ENCODE measurements at places on chromosomes 12 and 14.

DNA sequence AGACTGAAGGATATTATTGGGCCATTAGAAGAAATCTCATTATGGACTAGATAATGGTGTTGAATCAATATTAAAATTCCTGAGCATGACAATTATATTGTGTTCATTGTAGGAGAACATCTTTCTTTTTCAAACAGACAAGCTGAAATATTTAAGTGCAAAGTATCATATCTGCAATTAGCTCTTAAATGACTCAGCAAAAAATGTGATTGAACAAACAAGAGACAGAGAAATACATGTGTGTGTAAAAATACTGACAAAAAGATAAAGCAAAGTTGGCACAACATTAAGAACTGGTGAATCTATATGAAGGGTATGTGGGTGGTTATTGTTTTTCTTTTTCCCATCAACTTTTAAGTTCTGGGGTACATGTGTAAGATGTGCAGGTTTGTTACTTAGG, 9.5 kb downstream of the CEP290 start:
- DNase-seq = no peak

GRCh38 chr12:116490471-116490870, 68.7 kb upstream of the MAP1LC3B2 start:
- no peak for DNase-seq

- no peak for DNase-seq
These were observed 240.9 kb upstream of the PDE3A start for GRCh38 chr12:20127413-20127812.

GRCh38 chr14:38108681-38109080, 99.0 kb upstream of the SSTR1 start:
- DNase-seq = no peak

- DNase-seq = no peak
These were observed 754.5 kb downstream of the C12orf50 start for GRCh38 chr12:87274594-87275245.

GRCh38 chr12:84174115-84174514, 738.5 kb downstream of the SLC6A15 start:
- no peak for DNase-seq

- no peak for DNase-seq
These were observed 35.4 kb upstream of the DIO3 start for GRCh38 chr14:101525640-101526527.

DNA sequence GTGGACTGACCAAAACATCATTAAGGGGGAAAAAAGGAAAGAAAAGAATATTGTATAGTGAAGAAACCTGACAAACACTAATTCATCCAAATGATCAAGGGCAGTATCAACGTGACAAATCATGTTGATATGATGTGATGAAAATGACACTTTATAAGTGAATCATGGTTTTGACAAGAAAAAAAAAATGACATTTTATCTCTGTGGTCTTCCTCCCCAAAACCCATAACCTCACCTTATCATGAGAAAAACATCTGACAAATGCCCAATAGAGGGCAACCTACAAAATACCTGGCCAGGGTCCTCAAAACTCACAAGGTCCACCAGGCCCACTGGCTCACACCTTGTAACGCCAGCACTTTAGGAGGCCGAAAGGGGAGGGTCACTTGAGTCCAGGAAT, 13.8 kb downstream of the TMED10 start:
- no peak for DNase-seq

GRCh38 chr14:91897106-91897701, 29.9 kb upstream of the TC2N start:
- peak; percentile 52 for DNase-seq

DNA sequence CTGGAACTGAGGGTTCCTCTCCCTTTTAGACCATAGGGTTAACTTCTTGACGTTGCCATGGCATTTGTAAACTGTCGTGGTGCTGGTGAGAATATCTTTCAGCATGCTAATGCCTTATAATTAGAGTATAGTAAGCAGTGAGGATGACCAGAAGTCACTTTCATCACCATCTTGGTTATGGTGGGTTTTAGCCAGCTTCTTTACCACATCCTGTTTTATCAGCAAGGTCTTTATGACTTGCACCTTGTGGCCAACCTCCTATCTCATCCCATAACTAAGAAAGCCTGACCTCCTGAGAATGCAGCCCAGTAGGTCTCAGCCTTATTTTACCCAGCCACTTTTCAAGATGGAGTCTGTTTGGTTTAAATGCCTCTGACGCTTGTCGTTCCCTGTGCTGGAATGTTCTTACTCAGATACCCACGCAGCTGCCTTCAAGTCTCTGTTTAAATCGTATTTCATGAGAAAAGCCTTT, 44.2 kb downstream of the BBS10 start:
- no peak for DNase-seq

DNA sequence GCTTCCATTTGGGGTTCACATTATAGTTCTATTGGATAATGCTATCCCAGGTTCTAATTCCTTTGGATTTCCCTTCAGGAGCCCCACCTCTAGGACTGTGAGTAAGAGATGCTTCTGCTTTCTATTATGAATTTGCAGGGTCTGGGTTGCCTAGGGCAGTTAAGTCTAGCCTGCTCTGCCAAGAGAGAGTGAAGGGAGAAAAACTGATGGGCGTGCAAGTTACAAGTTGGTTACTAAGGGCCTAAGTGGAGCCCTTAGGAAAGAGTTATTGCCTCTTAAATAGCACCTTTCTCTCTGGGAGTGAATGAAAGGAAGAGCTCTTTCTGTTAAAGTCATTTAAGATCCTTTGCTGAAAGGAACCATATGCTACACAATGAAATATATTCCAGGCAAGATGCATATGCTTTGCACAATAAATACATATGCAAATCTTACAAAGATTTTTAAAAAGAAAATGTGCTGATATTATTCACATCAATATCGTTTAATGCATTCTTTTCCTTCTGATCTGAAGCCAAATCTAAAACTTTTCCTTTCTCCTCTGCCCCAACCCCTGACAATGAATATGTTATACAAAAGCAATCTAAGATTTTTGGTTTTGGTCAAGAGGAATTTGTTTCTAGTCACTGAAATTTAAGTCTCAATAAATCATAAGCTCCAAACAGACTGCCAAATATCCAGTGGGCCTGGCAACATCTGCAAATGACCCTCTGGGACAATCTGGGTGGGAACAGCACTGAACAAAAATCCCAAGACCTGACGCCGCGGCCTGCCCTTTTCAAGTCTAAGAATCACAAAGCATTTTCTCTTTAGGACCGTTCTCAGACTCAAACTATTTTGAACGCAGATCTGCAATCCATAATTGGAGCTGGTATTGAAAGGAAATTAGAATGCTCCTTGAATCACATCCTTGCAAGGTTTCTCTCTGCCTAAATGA, 586.7 kb downstream of the ETNK1 start:
- no peak for DNase-seq

GRCh38 chr14:51400139-51400538, 160.1 kb downstream of the TMX1 start:
- no peak for DNase-seq

DNA sequence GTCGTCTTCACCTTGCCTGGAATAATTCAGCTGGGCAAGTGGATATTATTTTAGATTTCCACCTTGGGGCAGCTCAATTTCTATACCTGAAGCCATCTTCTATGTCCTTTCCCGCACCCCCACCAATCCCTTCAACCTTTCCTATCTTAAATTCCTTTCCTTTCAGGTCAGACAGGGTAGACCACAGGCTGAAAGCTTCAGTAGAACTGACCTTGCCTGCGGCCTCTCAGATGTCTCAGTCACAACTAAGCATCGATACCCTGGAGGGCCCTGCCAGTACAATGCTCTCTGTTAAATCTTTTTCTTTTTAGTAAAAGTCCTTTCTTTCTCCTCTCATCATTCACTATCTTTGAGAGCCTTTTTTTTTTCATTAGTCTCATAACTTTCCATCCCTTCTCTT, 38.9 kb downstream of the SLC2A14 start:
- no peak for DNase-seq

DNA sequence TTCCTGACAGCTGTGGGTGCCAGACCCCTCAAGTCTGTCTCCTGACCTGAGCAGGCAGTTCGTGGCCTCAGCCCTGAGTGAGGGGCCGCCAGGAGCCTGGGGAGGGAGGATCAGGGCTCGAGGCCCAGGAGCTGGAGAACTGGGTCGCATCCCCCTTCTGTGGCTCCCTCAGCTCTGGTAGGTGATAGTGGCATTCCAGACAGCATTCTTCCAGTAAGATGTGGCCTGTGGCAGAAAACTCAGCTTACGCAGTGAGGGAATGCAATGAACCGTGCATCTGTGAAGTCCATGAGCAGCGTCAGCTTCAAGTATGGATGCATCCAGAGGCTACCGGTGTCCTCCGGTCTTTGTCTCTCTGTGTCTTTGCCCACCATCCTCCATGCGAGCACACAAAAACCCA, 28.4 kb upstream of the FBRSL1 start:
- no peak for DNase-seq

DNA sequence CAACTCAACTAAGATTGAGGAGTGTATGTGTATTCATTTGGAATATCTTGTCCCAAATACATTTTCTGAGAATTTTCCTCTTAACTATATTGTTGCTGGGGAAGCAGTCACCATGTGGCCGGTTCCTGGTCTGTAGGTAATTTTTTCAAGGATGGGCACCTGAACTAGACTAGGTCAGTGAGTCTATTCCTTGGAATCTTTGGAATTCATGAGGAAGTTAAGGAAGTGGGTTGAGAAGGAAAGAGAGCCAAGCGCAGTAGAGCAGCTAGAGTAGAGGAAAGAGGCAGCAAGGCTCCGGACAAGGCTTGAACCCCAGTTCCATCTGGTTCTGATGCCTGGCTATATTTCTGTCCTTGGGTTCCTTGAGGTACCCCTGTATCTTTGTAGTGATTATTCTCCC, 183.7 kb downstream of the DACT1 start:
- no peak for DNase-seq

DNA sequence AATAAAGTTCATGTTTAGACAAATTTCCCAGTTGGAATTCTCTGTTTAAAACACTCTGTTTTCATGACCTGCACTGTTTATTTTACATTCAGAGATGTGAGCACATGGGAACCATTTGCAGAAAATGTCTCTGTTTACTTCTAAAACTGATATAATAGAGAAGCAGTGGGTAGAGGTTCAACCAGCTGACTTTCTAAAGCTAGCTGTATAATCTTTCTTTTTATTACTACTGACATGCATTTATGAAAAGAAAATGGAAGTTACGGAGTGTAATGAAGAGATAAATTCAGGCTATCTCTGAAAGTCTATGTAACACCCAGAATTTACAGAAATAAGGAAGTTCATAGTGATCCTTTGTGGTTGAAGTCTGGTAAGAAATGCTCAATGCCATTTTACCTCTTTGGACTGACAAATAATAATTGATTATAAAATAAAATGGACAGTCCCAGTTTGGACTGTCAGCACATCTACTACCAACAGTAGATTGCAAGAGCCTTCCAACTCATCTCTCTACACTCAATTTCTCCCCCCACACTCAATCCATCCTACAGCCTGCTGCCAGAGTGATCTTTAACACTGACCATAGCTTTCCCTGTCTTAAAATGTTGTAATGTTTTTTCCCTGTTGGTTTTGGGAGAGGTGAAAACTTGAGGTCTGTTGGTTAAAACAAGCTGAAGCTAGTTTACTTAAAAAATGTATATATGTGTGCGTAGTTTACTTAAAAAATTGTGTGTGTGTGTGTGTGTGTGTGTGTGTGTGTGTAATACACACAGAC, 137.4 kb downstream of the AEBP2 start:
- DNase-seq = no peak

DNA sequence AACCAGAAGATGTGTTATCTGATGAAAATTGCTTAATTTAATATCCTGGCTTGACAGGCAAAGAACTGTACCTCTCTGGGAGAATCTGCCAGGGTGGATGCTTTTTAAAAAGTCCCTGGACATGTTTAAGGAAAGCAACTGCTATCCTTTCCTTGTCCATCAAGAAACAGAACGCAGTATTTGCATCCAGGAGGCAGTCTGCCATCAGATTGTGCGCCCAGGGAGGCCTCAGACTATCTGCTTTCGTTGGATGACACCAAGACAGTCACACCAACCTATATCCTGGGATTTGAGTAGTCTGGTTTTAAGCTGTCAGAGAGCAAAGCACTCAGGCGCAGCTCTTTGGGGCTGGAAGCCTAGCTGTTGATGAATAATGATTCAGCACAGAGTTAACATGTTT, 121.9 kb downstream of the TBX5 start:
- DNase-seq = no peak

- no peak for DNase-seq
These were observed 191.3 kb upstream of the AMIGO2 start for GRCh38 chr12:47270782-47271664.

GRCh38 chr12:15837141-15837790, 44.9 kb upstream of the STRAP start:
- no peak for DNase-seq

GRCh38 chr14:103115845-103116572, 7.3 kb upstream of the TNFAIP2 start:
- no peak for DNase-seq

GRCh38 chr14:104115131-104115600, 23.2 kb upstream of the KIF26A start:
- no peak for DNase-seq

DNA sequence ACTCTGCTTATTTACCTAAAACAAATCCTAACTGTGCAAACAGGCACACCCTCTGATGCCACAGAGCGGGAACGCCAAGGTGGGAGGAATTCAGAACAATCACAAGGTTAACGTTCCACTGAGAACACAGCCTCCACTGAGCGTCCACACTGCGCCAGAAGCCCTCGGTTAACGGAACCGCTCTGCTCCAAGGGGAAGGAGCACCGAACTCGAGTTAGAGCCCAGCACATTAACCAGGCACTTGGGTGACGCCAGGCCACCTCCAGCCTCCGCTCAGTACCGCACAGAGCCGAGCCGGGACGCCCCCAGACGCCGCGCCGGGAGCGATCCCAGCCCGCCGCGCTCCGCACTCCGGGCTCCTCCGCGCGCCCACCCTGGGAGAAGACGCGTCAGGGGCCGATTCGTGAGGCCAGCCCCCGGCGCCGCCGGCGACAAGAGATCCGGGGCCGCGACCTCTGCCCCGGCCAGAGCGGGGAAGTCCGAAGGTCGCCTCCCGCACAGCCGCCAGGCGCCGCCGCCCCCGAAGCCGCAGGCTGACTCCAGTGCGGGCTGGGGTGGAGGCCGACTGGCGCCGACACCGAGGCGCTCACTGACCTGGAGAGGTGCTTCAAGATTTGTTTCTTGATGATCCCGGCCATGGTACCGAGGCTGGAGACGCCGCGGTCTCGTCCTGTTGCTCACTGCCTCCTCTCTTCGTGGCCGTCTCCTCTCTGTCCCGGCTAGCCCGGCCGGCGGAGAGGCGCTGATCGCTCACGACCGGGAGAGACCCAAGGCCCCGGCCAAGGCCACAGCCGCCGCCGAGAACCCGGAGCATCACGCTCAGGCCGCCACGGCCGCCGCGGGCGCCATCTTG, 450 bp downstream of the BLTP3B start:
- DNase-seq = peak; percentile 50

GRCh38 chr14:96126783-96127271, 77.8 kb upstream of the BDKRB2 start:
- DNase-seq = no peak
